T-helper 2 cell treated with Interferon-gamma antibody and Interleukin-4, amounts not matched to agents 5 μg/mL and 100 μg/mL, for 36 hours (primary cell): ENCODE measurements at places on chromosomes 11 and 22.

DNA sequence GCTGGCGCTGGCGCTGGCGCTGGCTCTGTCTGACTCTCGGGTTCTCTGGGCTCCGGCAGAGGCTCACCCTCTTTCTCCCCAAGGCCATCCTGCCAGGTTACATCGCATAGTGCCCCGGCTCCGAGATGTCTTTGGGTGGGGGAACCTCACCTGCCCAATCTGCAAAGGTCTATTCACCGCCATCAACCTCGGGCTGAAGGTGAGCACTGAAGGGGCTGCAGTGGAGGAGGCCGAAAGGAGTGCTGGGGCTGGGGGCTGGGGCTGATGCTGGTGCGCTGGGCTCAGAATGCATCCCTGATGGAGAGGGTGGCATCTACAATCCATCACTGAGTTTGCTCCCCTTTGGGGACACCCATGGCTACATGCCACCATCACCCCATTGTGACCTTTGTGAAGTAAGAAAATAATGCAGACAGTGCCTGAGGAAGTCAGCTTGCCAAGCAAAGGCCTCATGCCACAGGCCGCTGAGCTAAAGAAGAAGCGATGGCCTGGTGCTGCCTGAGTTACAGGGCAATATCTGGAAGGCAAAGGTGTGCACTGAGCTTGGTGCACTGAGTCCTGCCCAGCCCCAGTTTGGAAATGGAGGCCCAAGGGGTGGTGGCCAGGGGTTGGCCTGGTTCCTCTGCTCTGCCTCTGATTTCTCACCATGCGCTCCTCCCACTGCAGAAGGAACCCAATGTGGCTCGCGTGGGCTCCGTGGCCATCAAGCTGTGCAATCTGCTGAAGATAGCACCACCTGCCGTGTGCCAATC, 620 bp downstream of the SMPD1 start:
- peaks cover 30% of the 10 kb centered on the region for H3K36me3 ChIP-seq
- H3K4me3 ChIP-seq: peak overlapping the region; percentile 88
- peaks cover 27% of the 10 kb centered on the region for H3K4me1 ChIP-seq
- peak overlapping the region; percentile 87 for H3K27ac ChIP-seq

DNA sequence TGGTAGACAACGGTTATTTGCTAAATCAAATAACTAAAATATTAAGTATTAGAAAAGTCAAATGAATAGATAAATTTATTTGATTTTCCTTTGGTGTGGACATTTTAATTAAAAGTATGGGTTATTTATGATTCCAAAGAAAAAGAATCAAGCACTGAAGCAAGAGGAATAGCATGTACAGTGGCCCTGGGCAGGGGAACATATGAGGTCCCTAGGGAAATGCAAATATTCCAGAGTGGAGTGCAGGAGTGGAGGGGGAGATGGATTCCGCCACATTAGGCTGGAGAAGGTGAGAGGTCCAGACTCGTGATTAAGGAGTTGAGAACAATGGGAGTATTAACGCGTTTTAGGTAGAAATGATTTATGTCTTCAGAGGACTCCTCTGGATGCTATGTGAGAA, 30.0 kb downstream of the RASSF10 start:
- DNase-seq: no peak
- peaks cover 18% of the 10 kb centered on the region for H3K27me3 ChIP-seq
- H3K27ac ChIP-seq: no peak overlapping the region
- H3K4me1 ChIP-seq: no peaks in the 10 kb centered on the region
- no peaks in the 10 kb centered on the region for H3K36me3 ChIP-seq
- no peak overlapping the region for H3K4me3 ChIP-seq

DNA sequence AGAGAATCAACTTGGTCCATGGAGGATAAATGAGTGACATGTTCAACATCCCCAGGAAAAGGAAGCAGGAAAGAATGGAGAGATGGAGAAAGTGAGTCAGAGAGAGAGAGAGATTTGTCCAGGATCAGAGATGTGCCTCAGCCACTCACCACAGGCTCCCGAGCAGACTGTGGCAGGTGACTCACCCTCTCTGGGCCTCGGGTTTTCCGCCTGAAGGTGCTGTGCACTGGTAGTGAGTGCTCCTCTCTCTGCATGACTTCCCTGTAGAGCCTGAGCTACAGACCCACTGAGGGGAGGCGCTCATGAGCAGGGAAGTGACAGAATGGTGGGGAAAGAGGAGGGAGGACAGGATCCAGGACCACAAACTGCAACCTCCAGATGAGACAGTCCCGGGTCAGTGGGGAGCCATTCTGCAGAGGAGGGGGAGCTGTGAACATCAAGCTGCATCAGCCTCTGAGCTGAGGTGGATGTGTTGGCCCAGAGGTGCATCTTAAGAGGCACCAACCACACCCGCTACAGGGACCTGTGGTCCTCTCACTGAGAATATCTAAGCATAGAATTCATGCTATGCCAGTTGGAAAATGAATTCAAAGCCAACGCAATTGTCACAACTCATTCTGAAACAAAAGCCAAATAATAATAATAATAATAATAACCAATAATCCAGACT, 433.4 kb downstream of the BRD1 start:
- DNase-seq: no peak
- H3K36me3 ChIP-seq: peaks cover 1% of the 10 kb centered on the region

DNA sequence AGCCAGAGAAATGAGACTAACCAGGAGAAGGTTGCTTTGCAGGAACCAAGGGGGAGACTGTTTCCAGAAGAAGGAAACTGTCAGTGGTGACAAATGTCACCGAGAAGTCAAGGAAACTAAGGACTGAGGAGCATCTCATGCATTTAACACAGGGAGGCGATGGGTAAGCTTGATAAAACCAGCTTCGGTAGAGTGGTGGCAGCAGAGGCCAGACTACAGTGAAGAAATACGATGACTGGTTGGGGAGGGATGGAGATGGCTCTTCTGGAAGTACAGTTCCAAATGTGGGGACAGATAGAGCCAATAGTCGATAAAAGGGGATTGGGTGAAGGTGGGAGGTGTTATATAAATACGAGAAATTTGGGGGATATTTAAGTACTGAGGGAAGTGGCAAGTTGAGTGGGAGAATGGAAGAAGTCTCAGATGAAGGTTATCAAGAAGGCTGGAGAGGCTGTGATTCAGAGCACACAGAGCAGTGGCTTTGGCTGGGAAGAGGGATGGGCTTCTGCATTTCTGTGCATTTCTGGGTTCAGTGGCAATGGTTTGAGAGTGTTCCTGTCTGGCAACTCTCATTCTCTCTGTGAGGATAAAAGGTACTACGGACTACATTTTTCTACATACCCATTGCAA, 29.2 kb downstream of the SC5D start:
- no peak overlapping the region for H3K27ac ChIP-seq
- DNase-seq: no peak
- H3K4me1 ChIP-seq: peaks cover 26% of the 10 kb centered on the region
- no peak overlapping the region for H3K4me3 ChIP-seq
- no peaks in the 10 kb centered on the region for H3K36me3 ChIP-seq
- H3K27me3 ChIP-seq: peaks cover 5% of the 10 kb centered on the region
